ENCODE measurements at places on chromosomes 5 and 9.

GRCh38 chr5:28165096-28165495 is 1126.7 kb upstream of the CDH9 start:
- no peaks in the 10 kb centered on the region for H3K36me3 ChIP-seq
- H3K27ac ChIP-seq: no peak overlapping the region
- H3K27me3 ChIP-seq: no peaks in the 10 kb centered on the region
- DNase-seq: no peak
- no peak overlapping the region for H3K4me3 ChIP-seq
- H3K4me1 ChIP-seq: no peaks in the 10 kb centered on the region

DNA sequence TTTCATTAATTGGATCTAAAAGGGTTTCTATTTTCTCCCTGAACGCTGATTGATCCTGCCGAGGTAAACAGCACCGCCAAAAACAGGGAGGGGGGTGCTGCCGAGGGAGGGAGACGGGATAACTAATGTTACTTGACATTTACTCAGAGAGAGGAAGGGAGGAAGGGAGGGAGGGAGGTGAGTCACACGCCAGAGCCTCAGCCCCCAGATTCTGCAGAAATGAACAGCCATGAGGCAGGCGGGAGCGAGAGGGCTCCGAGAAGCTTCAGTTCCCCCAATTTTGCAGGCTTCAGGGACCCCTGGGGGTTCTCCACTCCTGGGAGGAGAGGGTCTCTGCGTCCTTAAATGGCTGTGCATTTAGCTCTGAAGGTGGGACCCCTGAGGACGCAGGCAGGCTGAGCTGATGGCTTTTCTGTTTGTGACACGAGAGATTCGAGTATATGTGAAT is 59.1 kb upstream of the IER5L start:
- no peak overlapping the region for H3K4me3 ChIP-seq
- no peaks in the 10 kb centered on the region for H3K27me3 ChIP-seq
- no peak for DNase-seq
- H3K36me3 ChIP-seq: no peaks in the 10 kb centered on the region

- H3K27ac ChIP-seq: no peak overlapping the region
- no peak overlapping the region for H3K4me3 ChIP-seq
- H3K36me3 ChIP-seq: peaks cover 8% of the 10 kb centered on the region
- no peak for DNase-seq
- H3K4me1 ChIP-seq: peaks cover 26% of the 10 kb centered on the region
Observed at GRCh38 chr5:147407094-147407681, 102.7 kb downstream of the DPYSL3 start.

DNA sequence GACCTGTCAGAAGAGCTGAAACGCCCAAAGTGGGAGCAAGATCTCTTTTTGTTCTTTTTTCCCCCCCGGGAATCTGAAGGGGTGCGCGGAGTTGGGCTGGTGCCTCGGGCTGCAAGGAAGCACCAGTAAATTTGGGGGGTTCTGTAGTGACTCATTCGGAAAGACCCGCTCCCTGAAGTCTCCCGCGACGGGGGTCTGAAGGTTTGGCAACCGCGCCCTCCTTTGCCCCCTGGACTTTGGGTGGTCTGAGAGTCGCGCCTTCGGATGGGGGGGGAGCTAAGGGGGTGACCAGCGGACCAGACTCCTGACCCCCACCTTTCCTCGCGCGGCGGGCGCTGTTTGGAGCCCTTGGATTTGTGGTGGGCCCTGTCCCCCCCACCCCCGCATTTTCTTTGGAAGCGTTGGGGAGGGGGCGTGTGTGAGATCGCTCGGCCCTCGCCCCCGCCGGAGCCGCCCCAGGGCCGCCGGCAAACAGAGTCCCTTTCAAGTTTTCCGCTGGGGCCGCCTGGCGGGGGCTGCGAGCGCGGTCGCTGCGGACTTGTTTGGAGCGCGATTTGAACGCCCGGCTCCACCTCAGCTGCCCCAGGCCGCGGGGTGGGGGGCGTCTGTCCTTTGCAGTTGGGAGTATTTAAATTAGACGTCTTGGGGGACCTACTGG is 2.0 kb downstream of the CXXC5 start:
- no peaks in the 10 kb centered on the region for H3K27me3 ChIP-seq
- peaks cover 37% of the 10 kb centered on the region for H3K4me1 ChIP-seq
- H3K27ac ChIP-seq: peak overlapping the region; percentile 79
- H3K4me3 ChIP-seq: peak overlapping the region; percentile 92
- peak; percentile 51 for DNase-seq

- no peak overlapping the region for H3K27ac ChIP-seq
- DNase-seq: peak; percentile 30
- H3K36me3 ChIP-seq: no peaks in the 10 kb centered on the region
- peaks cover 31% of the 10 kb centered on the region for H3K4me1 ChIP-seq
- no peak overlapping the region for H3K4me3 ChIP-seq
Observed at GRCh38 chr5:68482199-68482598, 266.6 kb downstream of the PIK3R1 start.

GRCh38 chr5:11261241-11261640 is 500.2 kb upstream of the DAP start:
- H3K4me3 ChIP-seq: no peak overlapping the region
- no peaks in the 10 kb centered on the region for H3K36me3 ChIP-seq
- DNase-seq: no peak
- H3K27me3 ChIP-seq: no peaks in the 10 kb centered on the region
- H3K4me1 ChIP-seq: no peaks in the 10 kb centered on the region

DNA sequence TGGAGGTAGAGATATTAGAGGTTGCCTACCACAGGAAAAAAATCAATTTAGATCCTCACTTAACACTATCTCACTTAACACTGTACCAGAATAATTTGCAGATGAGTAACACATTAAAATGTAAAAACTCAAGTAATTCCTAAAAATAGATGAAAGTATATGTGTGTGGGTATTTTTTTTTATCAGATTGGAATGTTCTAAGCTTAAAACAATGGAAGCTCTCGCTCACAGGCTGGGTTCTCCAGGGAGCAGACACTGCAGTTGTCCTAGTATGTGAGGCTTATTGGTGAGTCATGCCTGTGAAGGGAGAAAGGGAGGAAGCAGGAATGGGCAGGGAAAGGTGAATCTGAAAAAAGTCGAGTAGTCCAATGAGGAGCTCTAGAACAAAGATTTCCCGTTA is 181.3 kb upstream of the ZNF608 start:
- no peak overlapping the region for H3K27ac ChIP-seq
- H3K36me3 ChIP-seq: no peaks in the 10 kb centered on the region
- peaks cover 6% of the 10 kb centered on the region for H3K4me1 ChIP-seq
- H3K4me3 ChIP-seq: no peak overlapping the region
- DNase-seq: peak; percentile 34

DNA sequence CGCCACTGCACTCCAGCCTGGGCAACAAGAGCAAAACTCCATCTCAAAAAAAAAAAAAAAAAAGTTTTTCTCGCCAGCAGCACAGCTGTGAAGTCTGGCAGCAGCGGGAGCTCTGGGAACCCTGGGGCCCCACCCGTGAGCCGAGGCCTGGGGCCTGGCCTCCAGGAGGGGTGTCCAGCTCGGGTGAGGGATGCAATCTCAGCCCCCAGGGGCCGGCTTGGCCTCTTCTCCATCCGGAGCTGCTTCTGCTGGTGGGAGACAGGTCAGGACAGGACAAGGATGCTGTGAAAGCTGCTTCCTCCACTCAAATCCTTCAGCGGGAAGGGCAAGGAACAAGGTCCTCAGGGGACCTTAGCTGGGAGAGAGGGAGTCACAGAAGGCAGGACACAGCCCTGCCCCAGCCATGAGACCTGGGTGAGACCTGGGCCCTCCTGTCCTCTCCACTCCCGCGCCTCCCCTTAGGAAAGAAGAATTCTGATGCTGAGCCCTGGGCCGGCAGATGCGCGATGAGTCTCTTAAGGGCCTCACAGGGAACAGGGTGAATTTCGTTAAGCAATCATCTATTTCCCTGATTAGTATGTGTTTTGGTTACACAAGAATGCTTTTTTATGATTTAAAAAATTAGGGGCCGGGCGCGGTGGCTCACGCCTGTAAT is 30.6 kb downstream of the PLPP7 start:
- H3K4me1 ChIP-seq: peaks cover 8% of the 10 kb centered on the region
- no peak overlapping the region for H3K27ac ChIP-seq
- no peaks in the 10 kb centered on the region for H3K27me3 ChIP-seq
- peak; percentile 81 for DNase-seq
- no peaks in the 10 kb centered on the region for H3K36me3 ChIP-seq

DNA sequence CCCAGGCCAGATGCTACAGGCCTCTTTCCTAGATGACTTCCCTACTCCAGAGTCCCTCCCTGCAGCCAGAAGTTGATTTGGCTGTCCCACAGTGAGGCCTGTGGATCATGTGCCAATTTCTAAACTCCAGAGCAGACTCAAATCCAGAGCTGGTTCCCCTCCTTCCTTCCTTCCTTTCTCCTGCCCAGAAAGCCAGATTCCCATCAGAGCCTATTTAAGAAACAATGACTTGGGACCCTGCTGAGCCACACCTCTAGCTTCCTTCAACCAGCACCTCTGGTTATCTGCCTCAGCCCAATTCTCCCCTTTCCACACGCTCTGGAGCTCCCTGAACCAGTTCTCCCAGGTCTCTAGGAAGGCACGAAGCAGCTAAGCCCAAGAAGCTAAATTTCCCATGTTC is 7.2 kb downstream of the FAM219A start:
- no peaks in the 10 kb centered on the region for H3K36me3 ChIP-seq
- DNase-seq: no peak
- H3K4me1 ChIP-seq: no peaks in the 10 kb centered on the region
- no peak overlapping the region for H3K27ac ChIP-seq
- H3K4me3 ChIP-seq: no peak overlapping the region

GRCh38 chr5:34682926-34683623 is 26.9 kb downstream of the RAI14 start:
- H3K4me3 ChIP-seq: peak overlapping the region; percentile 54
- H3K4me1 ChIP-seq: peaks cover 44% of the 10 kb centered on the region
- H3K27ac ChIP-seq: peak overlapping the region; percentile 64
- H3K27me3 ChIP-seq: no peaks in the 10 kb centered on the region
- peaks cover 9% of the 10 kb centered on the region for H3K36me3 ChIP-seq

- no peak overlapping the region for H3K27ac ChIP-seq
- H3K4me1 ChIP-seq: no peaks in the 10 kb centered on the region
- H3K36me3 ChIP-seq: no peaks in the 10 kb centered on the region
- H3K4me3 ChIP-seq: no peak overlapping the region
- DNase-seq: no peak
- H3K27me3 ChIP-seq: no peaks in the 10 kb centered on the region
Observed at GRCh38 chr5:2204366-2205184, 321.9 kb upstream of the IRX4 start.

- H3K4me3 ChIP-seq: no peak overlapping the region
- H3K4me1 ChIP-seq: peaks cover 16% of the 10 kb centered on the region
- H3K27me3 ChIP-seq: no peaks in the 10 kb centered on the region
- H3K36me3 ChIP-seq: no peaks in the 10 kb centered on the region
Observed at GRCh38 chr5:58201922-58202648, 257.8 kb downstream of the PLK2 start.

DNA sequence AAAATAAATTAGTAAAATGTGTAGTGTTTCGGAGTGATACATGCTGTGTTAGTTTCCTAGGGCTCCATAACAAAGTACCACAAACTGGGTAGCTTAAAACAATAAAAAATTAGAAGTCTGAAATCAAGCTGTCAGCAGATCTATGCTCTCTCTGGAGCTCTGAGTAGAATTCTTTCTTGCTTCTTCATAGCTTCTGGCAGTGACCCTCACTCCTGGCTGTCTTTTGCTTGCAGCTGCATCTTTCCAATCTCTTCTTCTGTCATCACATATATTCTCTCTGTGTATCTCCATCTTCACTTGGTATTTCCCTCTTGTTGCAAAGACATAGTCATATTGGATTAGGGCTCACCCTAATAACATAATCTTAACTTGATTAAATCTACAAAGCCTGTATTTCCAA is 37.6 kb upstream of the PLCXD3 start:
- H3K36me3 ChIP-seq: no peaks in the 10 kb centered on the region
- H3K4me1 ChIP-seq: no peaks in the 10 kb centered on the region
- no peak overlapping the region for H3K4me3 ChIP-seq

GRCh38 chr9:95722141-95722540 is 153.3 kb upstream of the ERCC6L2 start:
- H3K27me3 ChIP-seq: no peaks in the 10 kb centered on the region
- no peak overlapping the region for H3K4me3 ChIP-seq

Measured in SJCRH30 (cell line).